Tongue (tissue), 3 donors: ENCODE measurements at places on chromosomes 2 and 18.
A peak's percentile ranks its signal among the peaks of the same experiment; 100 is the strongest.

GRCh38 chr18:12236934-12237832, 17.0 kb upstream of the CIDEA start:
- DNase-seq, result peak; percentile 71

GRCh38 chr2:191565647-191566198, 112.2 kb upstream of the NABP1 start:
- DNase-seq, result no peak

DNA sequence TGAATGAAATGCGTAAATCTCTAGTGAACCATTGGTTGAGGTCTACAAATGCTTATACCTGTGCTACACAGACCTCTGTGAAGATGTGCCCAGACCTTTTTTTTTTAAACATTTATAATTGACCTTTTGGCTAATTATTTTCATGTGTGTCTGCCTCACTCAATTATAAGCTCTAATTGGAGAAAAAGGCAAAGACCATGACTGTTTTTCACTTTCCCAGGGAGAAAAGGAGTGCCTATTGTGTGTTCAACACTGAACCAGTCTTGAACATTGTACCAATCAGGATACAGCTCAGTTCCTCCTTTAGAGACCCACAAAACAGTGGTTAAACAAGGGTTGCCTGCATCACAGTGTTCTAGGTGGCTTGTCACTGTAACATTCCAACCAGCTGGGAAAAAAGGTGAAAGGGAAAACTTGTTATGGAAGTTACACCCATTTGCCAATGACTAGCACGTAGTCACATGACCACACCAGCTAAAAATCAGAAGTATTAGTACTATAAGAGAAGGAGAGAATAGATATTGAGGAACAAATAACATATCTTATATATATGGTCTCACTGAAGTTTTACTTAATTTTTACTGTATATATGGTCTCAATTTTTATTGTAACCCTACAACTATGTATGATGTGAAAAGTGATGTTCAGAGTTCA, 13.4 kb downstream of the TANK start:
- no peak for DNase-seq

DNA sequence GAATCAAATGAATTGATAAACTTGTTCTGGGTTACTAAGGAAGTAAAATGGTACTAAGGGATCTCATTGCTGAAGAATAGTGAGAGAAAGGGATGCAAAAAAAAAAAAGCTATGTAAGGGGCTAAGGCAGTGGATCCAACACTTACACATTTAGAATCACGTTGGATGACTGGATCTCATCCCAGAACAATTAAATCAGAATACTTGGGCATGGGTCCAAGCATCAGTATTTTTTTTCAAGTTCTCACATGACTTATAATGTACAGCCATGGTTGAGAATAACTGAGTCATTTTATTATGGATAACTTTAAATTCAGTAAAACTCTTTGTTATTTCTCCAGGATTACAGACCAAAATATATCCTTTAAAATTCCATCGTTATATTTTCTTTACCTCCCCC, 8.5 kb downstream of the DSC1 start:
- DNase-seq, result no peak

DNA sequence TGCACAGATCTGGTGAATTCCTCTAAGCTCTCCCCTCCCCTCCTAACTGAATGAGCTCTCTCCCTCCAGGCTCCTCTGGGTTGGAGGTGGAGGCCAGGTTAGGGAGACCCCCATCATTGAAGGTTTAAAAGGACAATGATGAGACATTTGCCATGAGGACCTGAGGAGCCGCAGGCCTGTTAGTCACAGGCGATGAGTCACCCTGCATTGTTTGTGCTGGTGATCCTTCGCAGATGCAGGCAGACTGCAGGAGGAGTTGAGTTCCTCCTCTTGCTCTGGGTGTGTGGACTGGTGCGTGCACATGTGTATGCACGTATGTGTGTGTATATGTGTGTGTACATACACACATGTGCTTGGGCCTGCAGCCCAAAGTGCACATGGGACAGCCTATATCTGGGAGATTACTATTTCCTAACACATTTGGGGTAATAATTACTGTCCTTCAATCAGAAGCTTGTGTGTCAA, 42.0 kb downstream of the MCFD2 start:
- DNase-seq, result peak; percentile 64

- peak; percentile 27 for DNase-seq
Observed at GRCh38 chr2:5035057-5035488, 657.1 kb upstream of the SOX11 start.

DNA sequence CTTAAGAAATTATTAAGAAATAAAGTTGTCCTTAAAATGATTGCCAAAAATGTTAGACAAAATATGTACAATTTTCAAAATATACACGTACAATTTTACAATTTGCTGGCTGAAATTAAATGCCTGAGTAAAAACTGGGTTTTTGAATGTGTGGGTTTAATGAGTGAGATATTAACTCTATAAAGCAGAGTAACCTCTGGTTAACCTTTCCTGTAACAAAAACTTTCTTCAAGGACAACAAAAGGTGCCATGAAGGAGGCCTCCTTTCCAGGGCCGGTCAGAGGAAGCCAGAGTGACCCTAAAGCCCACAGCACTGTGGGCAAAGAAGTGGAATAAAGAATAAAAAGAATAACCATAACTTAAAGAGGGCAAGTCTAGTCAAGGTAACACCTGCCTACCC, 16.5 kb upstream of the MAL start:
- DNase-seq, result no peak

DNA sequence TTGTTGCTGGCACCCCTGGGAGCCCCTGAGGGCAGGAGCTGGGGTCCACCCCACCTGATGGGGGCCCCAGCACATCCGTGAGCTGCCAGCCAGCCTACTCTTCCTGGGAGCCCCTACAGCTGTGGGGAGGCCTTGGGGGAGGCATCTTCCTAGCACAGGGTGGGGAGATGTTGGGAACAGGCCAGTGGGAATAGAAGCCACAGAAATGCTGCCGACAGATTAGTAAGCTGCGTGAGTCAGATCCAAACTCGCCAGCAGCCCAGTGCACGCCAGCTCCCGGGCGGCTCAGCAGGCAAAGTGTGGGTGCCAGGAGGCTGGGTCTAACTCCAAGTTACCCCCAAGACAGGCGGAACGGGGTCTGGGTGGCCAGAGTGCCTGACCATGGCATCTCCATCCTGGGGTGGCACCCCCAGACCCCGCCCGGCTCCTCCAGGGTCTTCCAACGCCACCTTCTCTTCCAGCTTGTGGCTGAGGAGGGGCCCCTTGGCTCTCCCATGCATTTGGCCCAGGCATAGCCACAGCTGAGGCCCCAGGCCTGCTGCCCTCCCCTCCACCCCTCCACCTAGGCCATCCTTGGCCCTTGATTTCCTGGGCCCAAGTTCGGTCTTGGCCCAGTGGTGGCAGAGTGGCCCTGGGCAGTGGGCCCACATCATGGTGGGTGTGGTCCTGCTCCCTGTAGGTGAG, 15.3 kb downstream of the CROCC2 start:
- peak; percentile 50 for DNase-seq

DNA sequence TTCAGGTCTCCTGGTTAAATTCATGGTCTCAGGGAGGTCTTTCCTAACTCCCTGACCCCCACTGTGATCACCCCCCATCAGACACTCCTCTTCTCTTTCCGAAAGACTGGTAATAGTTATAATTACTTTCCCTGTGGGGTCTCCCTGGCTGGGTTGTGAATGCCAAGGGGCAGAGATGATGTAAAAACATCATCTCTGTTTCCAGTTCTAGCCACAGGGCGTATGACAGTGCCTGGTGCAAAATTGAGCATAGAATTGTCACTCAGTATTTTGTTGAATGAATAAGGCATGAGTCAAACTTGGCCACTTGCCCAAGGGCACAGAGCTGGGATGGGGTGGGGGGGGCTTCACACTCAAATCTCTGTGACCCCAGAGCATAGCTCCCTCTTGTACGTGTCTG, 65.2 kb downstream of the LTBP1 start:
- no peak for DNase-seq

GRCh38 chr2:140882671-140883620, 1247.9 kb downstream of the LRP1B start:
- no peak for DNase-seq

DNA sequence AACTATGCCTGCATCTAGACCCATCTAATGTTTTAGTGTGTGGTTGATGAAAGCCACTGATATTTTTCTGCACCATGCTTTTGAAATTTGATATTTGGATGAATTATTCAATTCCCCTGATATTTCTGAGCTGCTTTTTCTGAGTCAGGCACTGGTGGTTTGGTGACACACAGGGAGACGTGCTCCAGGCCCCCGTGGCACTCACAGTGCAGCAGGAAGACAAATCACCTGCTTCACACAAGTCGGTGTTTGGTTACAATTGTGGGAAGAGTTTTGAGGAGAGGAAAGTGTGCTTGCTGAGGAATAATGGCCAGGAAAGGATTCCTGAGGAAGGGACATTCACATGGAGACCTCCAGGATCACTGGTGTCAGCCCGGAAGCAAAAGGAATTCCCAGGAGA, 179.7 kb downstream of the ACKR3 start:
- DNase-seq, result no peak

GRCh38 chr2:160371251-160372009, 122.2 kb downstream of the RBMS1 start:
- no peak for DNase-seq

DNA sequence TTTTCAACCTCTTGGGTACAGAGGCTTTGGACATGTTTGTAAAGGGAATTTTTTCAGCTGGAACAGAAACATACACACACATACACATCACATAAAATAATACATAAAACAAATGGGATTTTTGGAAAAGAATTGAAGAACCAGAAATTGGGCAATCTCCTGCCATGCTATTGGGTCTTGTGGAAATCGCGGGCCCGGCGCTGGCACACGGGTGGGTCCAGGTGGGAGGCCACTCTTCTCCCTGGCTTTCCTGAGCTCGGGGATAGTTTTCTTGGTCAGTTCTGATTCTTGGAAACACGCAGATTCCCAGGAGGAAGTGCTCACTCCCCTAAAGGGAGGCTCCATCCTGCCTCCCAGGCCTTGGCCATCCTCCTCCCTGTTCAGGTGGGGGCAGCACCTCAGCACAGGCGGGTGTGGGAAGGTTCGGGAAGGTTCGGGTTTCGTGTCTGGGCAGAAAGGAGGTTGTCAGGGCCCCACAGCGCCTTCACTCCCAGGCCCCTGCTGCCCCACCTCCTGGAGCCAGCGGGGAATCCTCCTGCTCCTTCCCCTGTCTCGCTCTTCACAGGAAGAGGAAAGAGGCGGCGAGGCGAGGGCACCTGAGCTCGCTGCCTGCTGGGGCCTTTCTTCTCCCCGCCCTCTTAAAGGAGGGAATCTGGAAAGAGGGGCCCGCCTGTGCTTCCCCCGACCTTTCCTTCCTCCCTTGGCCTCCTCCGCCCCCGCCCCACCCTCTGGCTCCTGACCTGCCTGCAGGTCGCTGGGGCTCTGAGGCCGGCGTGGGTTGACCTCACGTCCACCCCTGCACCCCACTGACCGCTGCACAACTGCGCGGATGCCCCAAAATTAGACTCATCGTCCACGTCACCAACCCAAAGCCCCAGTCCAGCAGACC, 97.8 kb upstream of the PXDN start:
- DNase-seq, result no peak

DNA sequence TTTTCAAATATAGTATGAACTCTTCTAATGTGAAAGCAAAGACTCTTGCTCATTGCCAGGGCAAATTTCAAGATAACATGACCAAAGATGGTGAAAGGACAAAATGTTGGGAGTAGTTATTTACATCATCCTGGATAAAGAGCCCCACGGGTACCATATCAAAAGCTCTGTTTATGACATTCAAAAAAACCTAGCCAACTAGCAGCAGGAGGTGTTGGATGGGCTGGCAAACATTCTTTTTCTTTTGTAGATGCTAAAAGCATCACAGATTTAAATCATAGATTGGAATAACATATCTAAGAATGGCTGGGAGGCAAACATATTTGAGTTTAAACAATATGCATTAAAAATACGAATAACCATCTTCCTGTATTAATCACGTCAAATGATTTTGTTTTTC, 153.5 kb downstream of the ICOS start:
- DNase-seq, result no peak

DNA sequence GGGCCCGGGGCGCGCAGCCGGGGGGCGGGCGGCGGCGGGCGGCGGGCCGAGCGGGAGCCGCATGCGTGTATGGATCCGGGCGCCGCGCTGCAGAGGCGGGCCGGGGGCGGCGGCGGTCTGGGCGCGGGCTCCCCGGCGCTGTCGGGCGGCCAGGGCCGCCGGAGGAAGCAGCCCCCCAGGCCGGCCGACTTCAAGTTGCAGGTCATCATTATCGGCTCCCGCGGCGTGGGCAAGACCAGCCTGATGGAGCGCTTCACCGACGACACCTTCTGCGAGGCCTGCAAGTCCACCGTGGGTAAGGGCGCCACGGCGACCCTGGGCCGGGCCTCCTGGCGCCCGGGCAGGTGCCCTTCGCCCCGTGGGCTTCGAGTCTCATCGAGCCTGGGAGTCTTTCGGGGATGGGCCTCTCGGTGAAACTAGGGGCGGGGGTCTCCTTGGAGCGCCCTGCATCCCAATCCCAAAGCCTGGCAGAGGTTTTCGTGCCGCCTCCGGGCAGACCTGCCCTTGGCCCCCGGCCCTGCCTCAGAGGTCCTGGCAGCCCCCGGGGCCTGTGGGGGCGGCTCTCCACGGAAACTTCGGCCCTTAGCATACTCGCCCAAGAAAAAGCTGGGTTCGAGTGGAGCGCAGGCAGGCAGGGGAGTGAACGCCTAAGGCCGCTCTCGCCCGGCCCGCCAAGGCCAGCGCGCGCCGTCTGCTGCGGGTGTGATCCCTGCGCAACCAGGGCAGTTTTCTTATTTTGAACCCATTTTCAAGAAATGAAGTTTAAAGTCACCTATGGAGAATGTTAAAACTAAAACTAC, 622 bp downstream of the RAB12 start:
- DNase-seq, result peak; percentile 29

GRCh38 chr2:190929919-190930318, 49.3 kb downstream of the GLS start:
- DNase-seq, result no peak

- DNase-seq, result no peak
Observed at GRCh38 chr2:232873909-232874641, 4.0 kb downstream of the SNORC start.

DNA sequence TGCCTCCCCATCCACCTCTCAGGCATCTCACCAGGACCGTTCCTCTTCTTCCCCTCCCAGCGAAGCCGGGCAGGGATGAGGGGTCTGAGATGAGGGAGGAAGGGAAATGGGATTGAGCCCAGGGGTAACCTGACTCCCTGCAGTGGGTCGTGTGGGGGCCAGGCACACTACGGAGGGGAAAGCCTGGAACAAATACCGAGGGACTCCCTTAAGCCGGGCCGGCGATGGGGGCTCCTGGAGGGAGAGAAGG, 250 bp upstream of the SPEG start:
- peak; percentile 79 for DNase-seq

GRCh38 chr18:50401888-50402287, 27.0 kb downstream of the SKA1 start:
- DNase-seq, result peak; percentile 30
